ENCODE measurements at places on chromosomes 11 and 22.

DNA sequence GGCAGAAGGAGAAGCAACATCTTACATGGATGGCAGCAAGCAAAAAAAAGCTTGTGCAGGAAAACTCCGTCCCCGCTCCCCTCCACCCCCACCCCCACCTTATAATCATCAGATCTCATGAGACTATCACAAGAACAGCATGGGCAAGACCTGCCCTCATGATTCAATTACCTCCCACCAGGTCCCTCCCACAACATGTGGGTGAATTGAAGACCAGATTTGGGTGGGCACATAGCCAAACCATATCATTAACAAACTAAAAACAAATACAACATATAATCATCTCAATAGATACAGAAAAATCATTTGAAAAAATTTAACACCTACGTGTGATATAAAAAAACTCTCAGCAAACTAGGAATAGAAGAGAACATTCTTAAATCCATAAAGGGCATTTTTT is 88.8 kb downstream of the BUD13 start:
- DNase-seq: no peak

- peak; percentile 92 for DNase-seq
Measured at GRCh38 chr22:40196628-40197360, 19.1 kb downstream of the TNRC6B start.

DNA sequence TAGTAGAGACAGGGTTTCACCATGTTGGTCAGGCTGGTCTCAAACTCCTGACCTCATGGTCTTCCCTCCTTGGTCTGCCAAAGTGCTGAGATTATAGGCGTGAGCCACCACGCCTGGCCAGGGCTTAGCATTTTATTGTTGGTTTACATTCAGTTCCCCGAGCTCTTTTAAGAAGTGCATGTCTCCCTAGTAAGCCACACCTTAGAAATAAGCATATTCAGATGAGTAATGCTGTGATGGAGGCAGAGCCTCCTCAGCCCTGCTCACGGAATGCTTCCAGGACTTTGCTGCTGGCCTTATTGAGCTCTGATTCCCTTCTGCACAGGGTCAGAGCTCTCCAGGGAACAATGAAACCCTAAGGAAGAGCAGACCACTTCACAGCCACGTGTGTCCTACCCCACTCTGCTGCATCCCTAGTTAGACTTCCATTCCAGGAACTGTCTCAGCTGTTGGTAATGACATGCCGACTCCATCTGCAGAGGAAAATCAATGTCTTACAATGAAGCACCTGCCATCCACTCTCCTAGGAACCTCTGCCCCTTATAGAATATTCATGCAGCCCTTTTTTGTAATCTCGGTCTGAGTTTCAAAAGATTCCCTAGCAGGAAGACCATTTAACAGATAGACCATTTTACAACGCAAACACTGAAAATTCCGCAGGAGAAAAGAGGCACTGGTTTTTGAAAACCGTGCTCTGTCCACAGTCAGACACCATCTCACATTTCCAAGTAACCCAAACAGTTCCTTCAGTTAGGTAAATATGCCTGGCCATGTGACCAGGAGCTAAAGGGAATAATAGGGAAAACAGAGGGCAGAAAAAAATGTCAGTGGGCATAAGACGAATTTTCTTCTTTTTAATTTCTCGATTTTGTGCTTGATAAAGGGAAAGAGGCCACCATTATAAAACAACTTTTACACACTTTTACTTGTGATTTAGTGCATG is 1.7 kb upstream of the JAM3 start:
- DNase-seq: no peak

- DNase-seq: no peak
Measured at GRCh38 chr11:77126156-77126775, 1.8 kb upstream of the MYO7A start.

- no peak for DNase-seq
Measured at GRCh38 chr11:104883342-104883741, 14.9 kb downstream of the CASP12 start.

- DNase-seq: no peak
Measured at GRCh38 chr22:36865346-36865745, 4.5 kb downstream of the NCF4 start.

GRCh38 chr11:133801356-133801755 is 44.0 kb downstream of the SPATA19 start:
- no peak for DNase-seq

DNA sequence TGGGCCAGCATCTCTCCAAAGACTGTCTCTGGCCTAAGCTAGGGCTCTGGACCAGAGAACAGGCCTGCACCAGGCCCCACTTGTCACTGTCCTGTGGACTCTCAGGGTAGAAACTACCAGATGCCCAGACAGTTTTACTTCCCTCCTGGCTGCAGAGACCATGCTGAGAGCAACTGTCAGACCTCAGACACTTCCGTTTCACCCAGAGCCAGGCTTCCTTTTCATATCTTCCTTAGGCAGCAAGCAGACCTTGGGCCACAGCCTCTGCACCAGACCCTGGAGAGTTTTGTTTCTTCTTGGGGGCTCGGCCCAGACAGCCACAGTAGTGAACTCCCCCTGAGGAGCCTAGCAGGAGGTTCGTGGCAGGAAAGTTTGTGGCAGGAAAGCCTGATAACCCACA is 12.1 kb upstream of the FCHSD2 start:
- DNase-seq: no peak

DNA sequence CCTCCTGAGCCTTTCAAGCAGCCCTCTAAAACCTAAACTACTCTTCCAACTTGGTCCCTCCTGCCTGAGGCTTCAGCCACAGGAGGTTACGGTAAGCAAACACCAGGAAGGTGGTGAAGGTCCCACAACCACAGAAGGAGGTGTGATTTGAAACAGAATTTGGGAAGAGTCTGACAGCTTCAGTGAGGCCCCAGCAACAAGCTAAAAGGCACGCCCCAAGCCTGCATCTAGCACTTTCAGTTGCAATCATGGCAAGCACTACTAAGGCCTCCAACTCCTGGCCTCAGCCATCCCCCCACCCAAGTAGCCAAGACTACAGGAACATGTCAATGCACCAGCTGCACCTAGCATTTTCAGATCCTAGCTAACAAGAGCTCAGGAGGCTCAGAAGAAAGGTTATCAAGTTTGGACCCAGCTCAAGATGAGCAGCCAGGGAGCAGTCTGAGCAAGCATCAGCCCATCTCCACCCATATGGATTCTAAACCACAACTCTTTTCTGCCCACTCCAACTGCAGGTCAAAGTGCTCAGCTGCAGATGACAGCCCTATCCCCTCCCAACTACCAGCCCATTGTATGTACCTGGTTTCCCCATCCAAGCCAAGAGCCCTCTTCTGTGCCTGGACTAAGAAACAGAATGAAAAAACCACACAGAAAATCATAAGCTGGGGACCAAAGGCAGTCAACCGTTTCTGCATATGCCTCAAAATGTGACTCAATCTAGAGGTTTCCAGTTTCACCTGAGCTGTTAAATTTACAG is 10.4 kb upstream of the AHNAK start:
- no peak for DNase-seq

- DNase-seq: no peak
Measured at GRCh38 chr22:45199723-45200122, 36.0 kb downstream of the NUP50 start.

GRCh38 chr11:19679952-19680828 is 32.4 kb upstream of the NAV2 start:
- DNase-seq: peak; percentile 99

GRCh38 chr22:19110064-19110458 is 12.2 kb downstream of the DGCR2 start:
- no peak for DNase-seq

GRCh38 chr22:38038890-38039812 is 18.1 kb upstream of the PICK1 start:
- no peak for DNase-seq

DNA sequence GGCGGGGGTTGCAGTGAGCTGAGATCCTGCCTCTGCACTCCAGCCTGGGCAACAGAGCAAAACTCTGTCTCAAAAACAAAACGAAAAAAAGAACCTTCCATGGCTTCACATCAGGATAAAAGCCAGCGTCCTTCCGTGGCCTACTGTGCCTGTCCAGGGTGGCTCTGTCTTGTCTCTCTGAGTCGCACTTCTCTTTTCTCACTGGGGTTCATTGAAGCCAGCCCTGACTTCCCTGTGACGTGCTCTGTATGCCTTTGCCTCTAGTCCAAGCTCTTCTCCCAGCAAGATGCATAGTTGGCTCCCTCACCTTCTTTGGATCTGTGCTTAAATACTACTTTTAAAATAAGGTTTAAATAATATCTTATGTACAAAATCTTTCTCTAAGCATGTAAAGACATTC is 11.6 kb downstream of the ATXN10 start:
- DNase-seq: no peak

DNA sequence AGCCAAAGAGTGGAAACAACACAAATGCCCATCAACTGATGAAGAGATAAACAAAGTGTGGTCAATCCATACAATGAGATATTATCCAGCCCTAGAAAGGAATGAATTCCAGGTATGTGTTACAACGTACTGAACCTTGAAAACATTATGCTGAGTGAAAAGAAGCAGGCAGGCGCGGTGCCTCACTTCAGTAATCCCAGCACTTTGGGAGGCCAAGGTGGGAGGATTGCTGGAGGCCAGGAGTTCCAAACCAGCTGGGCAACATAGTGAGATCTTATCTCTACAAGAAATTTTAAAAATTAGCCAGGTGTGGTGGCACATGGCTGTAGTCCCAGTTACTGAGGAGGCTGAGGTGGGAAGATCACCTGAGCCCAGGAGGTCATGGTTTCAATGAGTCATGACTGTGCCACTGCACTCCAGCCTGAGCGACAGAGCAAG is 24.6 kb upstream of the TESMIN start:
- DNase-seq: no peak

DNA sequence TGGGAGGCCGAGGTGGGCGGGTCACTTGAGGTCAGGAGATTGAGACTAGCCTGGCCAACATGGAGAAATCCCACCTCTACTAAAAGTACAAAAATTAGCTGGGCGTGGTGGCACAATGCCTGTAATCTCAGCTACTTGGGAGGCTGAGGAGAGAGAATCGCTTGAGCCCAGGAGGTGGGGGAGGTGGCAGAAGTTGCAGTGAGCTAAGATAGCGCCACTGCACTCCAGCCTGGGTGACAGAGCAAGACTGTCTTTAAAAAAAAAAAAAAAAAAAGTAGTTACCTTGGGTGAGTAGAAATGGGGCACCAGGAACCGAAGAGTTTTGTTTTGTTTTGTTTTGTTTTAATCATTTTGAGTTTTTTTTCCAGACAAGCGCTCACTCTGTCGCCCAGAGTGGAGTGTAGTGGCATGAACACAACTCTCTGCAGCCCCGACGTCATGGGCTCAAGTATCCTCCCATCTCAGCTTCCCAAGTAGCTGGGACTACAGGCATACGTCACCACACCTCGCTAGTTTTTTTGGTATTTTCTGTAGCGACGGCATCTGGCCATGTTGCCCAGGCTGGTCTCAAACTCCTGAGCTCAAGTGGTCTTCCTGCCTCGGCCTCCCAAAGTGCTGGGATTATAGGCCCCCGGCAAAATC is 15.8 kb downstream of the THAP12 start:
- no peak for DNase-seq

DNA sequence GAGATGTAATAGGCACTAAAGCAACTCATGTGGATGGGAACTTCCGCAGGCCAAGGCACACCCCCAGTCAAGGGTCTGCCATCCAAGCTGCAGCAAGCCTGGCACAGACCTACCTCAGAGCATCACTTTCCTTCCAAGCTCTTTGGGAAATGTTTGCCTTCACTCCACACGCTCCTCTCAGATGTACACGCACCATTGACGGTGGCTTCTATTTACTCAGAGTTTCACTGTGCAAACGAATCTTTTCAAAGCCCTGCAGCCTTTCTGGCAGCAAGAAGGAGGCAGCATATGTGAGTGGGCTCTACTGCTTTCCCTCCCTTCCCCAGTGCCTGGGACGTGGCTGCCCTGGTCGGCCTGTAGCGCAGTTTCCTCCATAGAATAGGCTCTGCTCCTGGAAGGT is 60.9 kb upstream of the USP47 start:
- no peak for DNase-seq

- DNase-seq: no peak
Measured at GRCh38 chr11:76588455-76589325, 81.9 kb downstream of the LRRC32 start.

- no peak for DNase-seq
Measured at GRCh38 chr22:25748140-25748539, 6.2 kb downstream of the MYO18B start.

GRCh38 chr11:35363246-35363801 is 56.0 kb downstream of the SLC1A2 start:
- DNase-seq: no peak

DNA sequence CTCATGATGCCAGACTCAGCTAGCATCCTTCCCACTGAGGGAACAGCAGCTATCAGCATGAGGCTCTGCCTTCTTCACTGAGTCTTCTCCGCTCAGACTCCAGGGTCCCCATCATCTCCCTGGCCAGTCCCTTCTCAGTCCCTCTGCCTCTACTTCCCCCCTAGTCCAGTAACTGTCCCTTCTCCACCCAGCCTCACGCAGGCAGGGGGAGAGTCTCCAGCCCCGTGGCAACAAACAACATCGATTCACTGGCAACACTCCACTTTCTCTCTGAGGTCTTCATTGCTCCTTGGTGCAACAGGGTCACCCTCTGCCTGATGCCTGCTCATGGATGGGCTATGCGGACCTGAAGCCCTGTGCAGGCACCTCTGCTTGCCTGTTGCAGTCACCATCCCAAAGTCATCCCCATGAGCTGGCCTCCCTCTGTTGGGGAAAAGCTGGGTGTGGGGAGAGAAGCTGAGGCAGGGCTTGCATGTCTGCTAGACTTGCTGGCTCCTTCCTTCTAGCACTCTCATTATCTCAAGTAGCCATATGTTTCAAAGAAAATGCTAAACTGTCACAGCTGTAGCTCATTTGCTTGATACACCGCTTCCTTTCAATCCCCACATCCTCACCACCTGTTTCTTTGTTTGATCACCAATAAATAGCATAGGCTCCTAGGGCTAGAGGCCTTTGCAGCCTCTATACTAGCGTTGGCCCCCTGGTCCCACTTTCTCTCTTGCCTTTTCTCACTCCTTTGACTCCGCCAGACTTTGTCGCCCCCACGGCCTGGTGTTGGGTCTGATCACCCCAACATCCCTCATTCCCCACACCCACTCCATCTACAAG is 4.3 kb upstream of the BCR start:
- no peak for DNase-seq

GRCh38 chr11:85762226-85762625 is 48.7 kb downstream of the SYTL2 start:
- DNase-seq: peak; percentile 55

All from HT1080 (cell line).